ENCODE measurements at places on chromosomes 6 and 20.

GRCh38 chr6:149273318-149273717, 44.2 kb upstream of the TAB2 start:
- no peak for DNase-seq

- DNase-seq = no peak
Observed at GRCh38 chr6:144477856-144478255, 192.7 kb downstream of the UTRN start.

- DNase-seq = no peak
Observed at GRCh38 chr6:44028789-44029310, 98.4 kb downstream of the MRPL14 start.

GRCh38 chr6:14975471-14975817, 270.4 kb upstream of the JARID2 start:
- DNase-seq = peak; percentile 32

DNA sequence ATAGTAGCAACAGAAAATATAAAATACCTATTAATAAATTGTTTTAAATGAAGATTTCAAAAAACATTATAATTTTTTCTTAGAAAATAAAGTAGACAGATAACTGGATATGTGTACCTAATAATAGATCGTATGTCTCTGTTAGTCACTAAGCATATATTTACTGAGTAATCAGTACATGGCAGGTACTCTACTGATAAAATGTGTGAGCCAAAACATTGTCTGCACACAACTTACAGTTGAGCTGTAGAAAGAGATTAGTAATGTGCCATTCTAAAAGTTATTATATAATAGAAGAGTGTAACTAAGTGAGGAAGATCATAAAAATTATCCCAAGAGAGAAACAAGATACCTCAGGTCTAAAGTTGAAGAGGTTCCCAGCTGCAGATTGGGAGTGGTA, 929.9 kb upstream of the EPHA7 start:
- DNase-seq = no peak

DNA sequence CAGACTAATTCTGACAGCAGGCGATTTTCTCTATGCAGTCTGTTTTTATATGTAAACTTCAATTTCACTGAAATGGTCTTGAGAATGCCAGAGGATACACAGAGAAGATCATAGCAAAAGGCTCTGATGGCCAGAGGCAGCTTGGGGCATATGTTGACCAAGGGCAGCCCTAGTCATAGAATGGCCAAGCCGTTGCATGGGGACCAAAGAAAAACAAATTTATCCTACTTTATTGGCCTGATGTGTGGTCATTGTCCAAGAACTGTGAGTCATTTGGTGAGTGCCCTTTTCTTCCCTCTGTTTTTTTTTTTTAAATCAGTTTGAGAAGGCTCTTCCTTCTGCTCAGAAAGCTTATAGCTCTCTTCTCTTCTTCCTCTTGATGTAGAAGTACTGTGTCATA, 5.8 kb downstream of the HDGFL1 start:
- no peak for DNase-seq

- no peak for DNase-seq
Observed at GRCh38 chr6:92541448-92542060, 877.8 kb downstream of the EPHA7 start.

GRCh38 chr6:18342223-18342622, 44.9 kb upstream of the RNF144B start:
- no peak for DNase-seq

DNA sequence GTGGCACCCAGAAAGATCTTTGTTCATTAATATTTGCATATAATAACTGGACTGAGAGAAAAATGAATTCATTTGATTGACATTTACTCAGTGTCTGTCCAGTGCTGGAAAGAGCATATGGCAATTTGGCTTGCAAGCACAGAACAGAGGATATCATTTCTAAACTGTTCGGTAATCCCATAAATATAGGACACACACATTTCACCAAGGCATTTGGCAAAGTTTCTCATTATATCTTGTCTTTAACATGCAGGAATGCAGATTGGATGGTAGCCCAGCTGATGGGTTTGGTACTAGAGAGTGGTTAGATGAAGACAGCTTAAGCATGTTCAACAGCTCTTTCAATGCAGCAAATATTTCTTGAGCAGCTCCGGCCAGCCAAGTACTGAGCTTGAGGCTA, 259.2 kb downstream of the PRKN start:
- peak; percentile 79 for DNase-seq
